Activated CD8-positive, alpha-beta memory T cell treated with anti-CD3 and anti-CD28 coated beads for 24 hours (primary cell): ENCODE measurements at places on chromosomes 1 and 21.

- no peak for DNase-seq
These were observed 29.6 kb downstream of the GNB1 start for GRCh38 chr1:1861339-1861730.

GRCh38 chr1:204888294-204888693 is 17.6 kb downstream of the NFASC start:
- DNase-seq: no peak

- DNase-seq: no peak
These were observed 18.7 kb upstream of the RAP1A start for GRCh38 chr1:111600886-111601386.

DNA sequence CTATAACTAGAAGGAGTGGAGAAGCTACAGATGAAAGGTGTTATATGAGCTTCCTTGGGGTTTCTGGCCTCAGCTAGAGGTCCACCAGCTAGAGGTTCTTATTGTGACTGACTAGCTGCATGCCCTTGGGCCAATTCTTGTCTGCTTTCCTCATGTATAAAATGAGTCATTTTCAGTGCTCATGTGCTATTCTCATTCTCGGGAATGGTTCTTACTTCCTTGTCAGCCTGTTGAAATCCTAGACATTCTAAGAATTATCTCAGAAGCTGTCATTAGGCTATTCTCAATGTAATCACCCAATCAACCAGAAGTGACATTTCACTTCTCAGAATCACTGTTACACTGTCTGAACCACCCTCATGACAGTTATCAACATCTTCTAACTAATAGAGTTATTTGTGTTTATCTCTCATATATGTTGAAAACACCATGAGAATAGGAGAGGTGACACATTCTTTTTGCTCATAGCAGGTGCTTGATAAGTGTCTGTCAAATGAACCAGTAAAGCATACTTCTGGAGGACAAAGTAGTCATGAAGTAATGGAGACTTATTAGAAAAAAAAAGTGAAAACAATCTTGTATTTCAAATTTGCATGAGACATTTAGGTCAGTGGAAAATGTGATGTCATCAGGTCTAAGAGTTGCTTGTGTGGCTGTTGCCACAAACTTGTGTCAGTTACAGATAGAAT is 122.8 kb upstream of the IVNS1ABP start:
- DNase-seq: peak; percentile 67

DNA sequence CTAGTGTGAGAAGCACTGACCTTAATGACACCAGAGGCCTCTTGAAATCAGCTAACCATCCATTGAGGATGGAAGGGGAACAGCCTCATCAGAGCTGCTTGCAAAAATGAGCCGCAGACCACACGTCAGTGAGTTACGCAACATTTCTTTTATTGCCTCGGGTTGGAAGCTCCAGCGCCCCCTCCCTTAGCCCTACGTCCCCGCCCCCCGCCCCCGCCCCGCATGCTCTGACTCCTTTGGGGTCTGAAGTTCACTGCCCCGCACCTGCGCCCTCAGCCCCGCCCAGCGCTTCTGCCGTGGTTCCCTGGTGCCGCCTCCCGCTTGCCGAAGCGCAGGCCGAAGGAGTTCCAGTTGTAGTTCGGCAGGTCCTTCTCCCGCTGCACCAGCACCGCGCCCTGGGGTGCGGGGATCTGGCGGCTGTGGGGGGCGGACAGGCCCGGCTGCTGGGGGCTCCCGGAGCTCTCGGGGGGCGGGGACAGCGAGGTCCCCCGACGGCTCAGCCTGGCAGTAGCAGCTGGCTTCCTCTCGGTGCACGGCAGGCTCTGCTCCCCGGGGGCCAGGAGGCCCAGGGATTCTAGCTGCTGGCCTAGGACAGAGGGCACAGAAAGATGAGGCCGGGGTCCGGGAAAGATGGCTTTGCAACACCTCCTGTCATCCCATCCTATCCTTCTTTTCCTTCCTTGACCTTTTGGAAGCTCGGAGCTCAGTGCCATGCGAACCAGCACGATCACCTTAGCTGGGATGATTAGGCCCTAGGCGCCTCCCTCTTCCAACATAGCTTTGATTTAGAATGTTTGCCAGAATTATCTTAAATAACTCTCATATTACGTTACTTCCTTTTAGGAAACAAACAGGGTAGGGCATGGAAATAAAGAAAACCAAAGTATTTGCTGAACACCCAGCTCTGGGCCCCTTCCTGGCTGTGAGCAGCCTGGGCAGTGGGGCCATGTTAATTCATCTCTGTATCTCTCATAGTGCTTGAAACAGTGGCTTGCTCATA is 5.8 kb downstream of the KISS1 start:
- peak; percentile 61 for DNase-seq
